ENCODE measurements at places on chromosomes 5 and 9. TPM values are rescaled to one million over a fixed set of nuclear protein-coding genes. Genes with fewer than 3 reads are reported as not detected.

DNA sequence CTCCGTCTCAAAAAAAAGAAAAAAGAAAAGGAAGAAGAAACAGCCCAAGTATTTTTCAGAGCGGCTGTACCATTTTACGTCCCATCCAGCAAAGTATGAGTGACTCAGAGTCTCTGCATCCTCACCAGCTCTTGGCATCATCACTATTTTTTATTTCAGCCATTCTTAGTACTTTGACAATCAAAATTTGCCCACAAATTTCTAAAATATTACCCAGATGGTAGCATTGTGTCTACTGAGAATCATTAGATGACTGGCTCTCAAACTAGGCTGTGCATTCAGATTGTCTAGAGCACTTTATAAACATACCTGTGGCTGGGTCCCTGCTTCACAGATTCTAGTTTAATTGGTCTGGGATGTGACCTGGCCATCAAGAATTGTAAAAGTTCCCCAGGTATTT is 21.6 kb upstream of the MELK start:
- no peaks in the 10 kb centered on the region for H3K27me3 ChIP-seq

- H3K27ac ChIP-seq: peak overlapping the region; percentile 62
- DNase-seq: no peak
- H3K4me1 ChIP-seq: no peaks in the 10 kb centered on the region
- no peaks in the 10 kb centered on the region for H3K36me3 ChIP-seq
- H3K27me3 ChIP-seq: no peaks in the 10 kb centered on the region
These were observed 43.5 kb downstream of the SH3PXD2B start for GRCh38 chr5:172410662-172411483.

DNA sequence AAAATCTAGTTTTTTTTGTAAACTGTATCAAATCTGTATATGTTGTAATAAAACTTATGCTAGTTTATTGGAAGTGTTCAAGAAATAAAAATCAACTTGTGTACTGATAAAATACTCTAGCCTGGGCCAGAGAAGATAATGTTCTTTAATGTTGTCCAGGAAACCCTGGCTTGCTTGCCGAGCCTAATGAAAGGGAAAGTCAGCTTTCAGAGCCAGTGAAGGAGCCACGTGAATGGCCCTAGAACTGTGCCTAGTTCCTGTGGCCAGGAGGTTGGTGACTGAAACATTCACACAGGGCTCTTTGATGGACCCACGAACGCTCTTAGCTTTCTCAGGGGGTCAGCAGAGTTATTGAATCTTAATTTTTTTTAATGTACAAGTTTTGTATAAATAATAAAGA is 24.3 kb downstream of the HMGCR start:
- peak; percentile 60 for DNase-seq
- H3K27me3 ChIP-seq: no peaks in the 10 kb centered on the region
- H3K4me1 ChIP-seq: peaks cover 9% of the 10 kb centered on the region
- no peaks in the 10 kb centered on the region for H3K36me3 ChIP-seq

DNA sequence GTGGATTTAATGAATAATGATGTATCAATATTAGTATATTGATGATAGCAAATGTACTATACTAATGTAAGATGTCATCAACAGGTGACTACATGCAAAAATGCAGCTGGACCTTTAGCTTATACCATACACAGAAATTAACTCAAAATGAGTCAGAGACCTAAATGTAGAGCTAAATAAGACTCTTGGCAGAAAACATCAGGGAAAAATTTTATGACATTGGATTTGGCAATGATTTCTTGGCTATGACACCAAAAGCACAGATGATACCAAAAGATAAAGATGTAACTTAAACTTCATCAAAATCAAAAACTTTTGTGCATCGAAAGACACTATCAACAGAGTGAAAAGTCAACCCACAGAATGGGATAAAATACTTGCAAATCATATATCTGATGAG is 64.0 kb upstream of the CCL21 start:
- H3K4me1 ChIP-seq: no peaks in the 10 kb centered on the region
- H3K27me3 ChIP-seq: no peaks in the 10 kb centered on the region
- H3K4me3 ChIP-seq: no peak overlapping the region
- no peak for DNase-seq

PCDHGB4 gene
- total RNA-seq: 9.9 TPM

DNA sequence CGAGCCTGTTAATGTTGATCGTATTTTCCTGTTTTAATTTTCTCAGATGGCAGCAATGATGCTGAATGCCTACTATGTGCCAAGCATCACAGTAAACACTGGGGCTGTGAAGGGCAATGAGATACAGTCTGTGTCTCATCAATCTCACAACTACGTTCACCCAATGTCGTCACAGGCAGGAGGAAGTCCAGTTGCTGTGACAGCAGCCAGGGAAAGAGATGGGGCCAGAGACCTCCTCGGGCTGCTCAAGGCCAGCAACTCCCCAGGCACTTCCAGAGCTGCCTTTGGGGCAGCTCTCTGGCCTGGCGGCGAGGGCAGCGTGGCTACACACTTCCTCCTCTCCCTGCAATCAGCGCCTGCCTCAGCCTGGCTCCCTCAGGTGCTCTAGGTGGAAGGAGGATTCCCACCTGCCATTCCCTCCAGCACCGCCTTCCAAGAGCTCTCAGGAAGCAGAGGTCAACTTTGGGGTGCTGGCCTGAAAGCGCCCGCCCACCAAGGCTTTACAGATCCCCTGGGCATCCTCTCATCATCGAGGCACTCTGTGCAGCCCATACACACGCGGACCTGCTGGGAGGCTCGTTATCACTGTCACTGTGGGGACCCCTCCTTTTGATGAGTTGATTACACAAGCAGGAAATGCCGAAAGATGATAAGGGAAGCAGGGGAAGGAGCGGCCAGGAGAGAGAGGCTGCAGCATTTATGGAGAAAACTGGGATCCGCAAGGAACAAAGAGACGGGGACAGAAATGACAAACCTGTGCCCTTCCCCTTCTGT is 159.2 kb downstream of the ZDHHC21 start:
- H3K4me1 ChIP-seq: no peaks in the 10 kb centered on the region

ELL2 gene
- total RNA-seq: 80.0 TPM

CCDC107 gene
- 22.8 TPM for total RNA-seq

GRCh38 chr5:132640613-132641012 is 17.4 kb upstream of the IL13 start:
- no peaks in the 10 kb centered on the region for H3K27me3 ChIP-seq
- no peak overlapping the region for H3K4me3 ChIP-seq
- no peak for DNase-seq
- no peak overlapping the region for H3K27ac ChIP-seq
- no peaks in the 10 kb centered on the region for H3K36me3 ChIP-seq

DNA sequence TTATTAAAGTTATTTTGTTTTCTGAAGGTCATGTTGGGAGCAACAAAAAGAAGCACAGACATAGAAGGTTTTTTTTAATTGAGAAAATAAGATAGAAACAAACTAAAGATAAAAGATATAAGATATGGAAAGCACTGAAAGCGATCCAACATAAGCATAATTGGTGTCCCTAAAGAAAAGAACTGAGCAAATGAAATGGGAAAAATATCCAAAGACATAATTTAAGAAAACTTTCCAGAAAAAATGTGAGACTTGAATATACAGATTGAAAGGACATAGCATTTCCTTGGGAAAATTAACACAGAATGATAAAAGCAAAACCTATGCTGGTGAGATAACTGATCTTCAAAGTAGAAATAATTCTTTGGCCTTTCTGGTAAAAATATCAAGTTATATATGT is 289.3 kb downstream of the KIAA0825 start:
- H3K4me3 ChIP-seq: no peak overlapping the region
- no peak overlapping the region for H3K27ac ChIP-seq
- no peak for DNase-seq
- H3K4me1 ChIP-seq: no peaks in the 10 kb centered on the region

S100Z gene
- total RNA-seq: 1.7 TPM

- H3K4me1 ChIP-seq: peaks cover 16% of the 10 kb centered on the region
- H3K27me3 ChIP-seq: no peaks in the 10 kb centered on the region
- no peaks in the 10 kb centered on the region for H3K36me3 ChIP-seq
- peak overlapping the region; percentile 76 for H3K27ac ChIP-seq
- H3K4me3 ChIP-seq: no peak overlapping the region
These were observed 17.8 kb upstream of the DPM2 start for GRCh38 chr9:127955294-127956015.

- H3K36me3 ChIP-seq: no peaks in the 10 kb centered on the region
- H3K4me3 ChIP-seq: no peak overlapping the region
- DNase-seq: no peak
- H3K27ac ChIP-seq: no peak overlapping the region
- no peaks in the 10 kb centered on the region for H3K4me1 ChIP-seq
These were observed 26.1 kb downstream of the ZNF510 start for GRCh38 chr9:96751815-96752214.

HSD17B3 gene
- 0.55 TPM for total RNA-seq

KLHL9 gene
- 31.4 TPM for total RNA-seq

DNA sequence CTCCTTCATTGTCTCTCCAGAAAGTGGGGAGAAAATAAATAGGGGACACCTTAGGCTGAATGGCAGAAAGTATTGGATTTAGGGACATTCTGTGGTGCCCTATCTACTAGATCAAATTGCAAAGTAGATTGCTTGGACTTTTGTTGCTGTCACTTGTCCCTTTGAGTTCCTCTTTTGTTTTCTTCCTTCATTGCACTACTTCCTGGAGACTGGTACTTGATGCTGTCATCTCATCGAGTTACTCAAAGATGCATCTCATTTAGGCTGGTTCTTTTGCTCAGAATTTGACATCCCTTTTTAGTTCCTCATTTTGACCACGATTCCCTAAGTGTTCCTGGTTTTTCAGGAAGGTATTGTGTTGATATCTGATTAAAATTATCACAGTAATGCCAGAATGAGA is 137.6 kb downstream of the ADGRV1 start:
- H3K4me1 ChIP-seq: no peaks in the 10 kb centered on the region
- H3K36me3 ChIP-seq: no peaks in the 10 kb centered on the region
- DNase-seq: no peak
- no peak overlapping the region for H3K4me3 ChIP-seq
- H3K27me3 ChIP-seq: no peaks in the 10 kb centered on the region

DNA sequence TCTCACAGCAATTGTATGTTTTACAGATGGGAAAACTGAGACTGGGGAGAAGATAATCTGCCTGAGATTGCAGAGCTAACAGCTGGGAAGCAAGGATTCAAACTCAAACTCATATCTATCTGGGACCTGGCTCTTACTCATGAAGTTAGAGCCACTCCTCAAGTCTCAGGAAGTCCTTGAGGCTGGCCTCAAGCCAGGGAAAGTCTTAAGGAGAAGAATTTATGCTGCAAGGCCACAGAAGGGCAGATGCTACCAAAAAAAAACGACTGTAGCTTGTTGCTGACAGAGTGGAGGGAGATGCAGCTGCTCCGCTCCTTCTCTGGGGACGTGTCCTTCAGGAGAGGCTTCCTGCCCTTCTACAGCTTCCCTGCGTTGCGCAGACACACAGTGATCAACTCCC is 39.8 kb downstream of the BARHL1 start:
- H3K4me1 ChIP-seq: no peaks in the 10 kb centered on the region
- H3K36me3 ChIP-seq: peaks cover 4% of the 10 kb centered on the region
- no peak overlapping the region for H3K4me3 ChIP-seq
- no peak overlapping the region for H3K27ac ChIP-seq
- no peaks in the 10 kb centered on the region for H3K27me3 ChIP-seq

GRCh38 chr5:67065696-67066095 is 130.9 kb downstream of the CD180 start:
- no peak overlapping the region for H3K4me3 ChIP-seq
- H3K27me3 ChIP-seq: no peaks in the 10 kb centered on the region
- no peak for DNase-seq
- H3K36me3 ChIP-seq: no peaks in the 10 kb centered on the region

DNA sequence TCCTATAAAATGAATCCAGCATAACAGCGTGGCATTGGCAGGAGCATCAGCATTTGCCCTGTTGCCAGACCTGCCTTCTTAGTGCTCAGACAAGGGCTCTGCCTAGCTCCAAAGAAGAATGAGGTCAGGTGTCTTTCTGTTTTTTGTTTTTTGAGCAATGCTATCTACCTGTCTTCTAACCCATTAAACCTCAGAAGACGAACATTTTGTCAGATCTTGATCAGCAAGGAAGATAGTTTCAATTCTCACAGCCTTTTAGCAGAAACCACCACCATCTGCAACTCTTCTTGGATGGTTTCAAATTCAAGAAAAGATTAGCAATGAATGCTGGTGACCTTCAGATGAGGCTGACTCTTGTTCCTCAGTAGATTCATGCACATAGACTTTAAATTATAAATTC is 103.5 kb upstream of the IQGAP2 start:
- no peaks in the 10 kb centered on the region for H3K36me3 ChIP-seq
- DNase-seq: no peak
- H3K27me3 ChIP-seq: no peaks in the 10 kb centered on the region
- H3K4me3 ChIP-seq: no peak overlapping the region
- H3K4me1 ChIP-seq: no peaks in the 10 kb centered on the region
- H3K27ac ChIP-seq: no peak overlapping the region

SURF2 gene
- total RNA-seq: 57.6 TPM

GPX8 gene
- total RNA-seq: 16.0 TPM

- H3K27me3 ChIP-seq: no peaks in the 10 kb centered on the region
- H3K27ac ChIP-seq: no peak overlapping the region
- H3K4me3 ChIP-seq: no peak overlapping the region
These were observed 30.2 kb downstream of the CDHR2 start for GRCh38 chr5:176579323-176579722.

DNA sequence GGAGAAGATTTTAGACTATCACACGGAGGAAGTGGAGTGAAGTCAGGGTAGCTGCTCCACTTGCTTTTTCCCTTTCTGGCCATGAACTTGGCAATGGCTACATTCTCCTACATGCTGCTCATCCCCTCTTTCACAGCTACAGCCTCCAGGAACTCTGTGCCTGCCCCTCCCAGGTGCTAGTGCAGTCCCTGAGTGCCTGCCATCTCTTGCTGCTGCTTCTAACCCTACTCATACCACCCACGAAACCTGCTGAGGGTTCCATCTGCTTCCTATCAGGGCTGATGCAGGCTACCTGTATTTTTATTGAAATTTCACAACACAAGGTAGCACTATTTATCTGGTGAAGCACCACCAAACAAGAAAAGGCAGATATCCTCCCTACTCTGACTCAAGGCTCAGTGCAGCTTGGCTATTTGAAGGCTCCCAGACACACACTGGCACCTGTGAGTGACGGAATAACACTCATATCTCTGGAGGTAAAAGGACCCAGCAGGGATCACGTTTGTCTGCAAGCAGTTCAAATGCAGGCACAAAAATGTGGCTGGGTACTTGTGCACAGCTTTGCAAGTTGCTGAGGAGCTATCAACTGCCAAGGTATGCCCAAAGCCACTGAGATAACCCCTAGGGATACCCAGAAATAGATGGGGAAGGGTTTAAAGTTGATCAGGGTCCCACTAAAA is 51.6 kb downstream of the MARCHF11 start:
- no peaks in the 10 kb centered on the region for H3K36me3 ChIP-seq
- DNase-seq: no peak
- no peaks in the 10 kb centered on the region for H3K27me3 ChIP-seq
- no peak overlapping the region for H3K27ac ChIP-seq

All from prostate gland (tissue), 2 donors.